Cortex of kidney (tissue), 1 donor: ENCODE measurements at places on chromosomes 12 and 14.

GRCh38 chr12:113329022-113329790 lies 5.7 kb downstream of the SLC8B1 start:
- DNase-seq: no peak

- no peak for DNase-seq
Measured at GRCh38 chr14:26866721-26867120, 268.9 kb upstream of the NOVA1 start.

DNA sequence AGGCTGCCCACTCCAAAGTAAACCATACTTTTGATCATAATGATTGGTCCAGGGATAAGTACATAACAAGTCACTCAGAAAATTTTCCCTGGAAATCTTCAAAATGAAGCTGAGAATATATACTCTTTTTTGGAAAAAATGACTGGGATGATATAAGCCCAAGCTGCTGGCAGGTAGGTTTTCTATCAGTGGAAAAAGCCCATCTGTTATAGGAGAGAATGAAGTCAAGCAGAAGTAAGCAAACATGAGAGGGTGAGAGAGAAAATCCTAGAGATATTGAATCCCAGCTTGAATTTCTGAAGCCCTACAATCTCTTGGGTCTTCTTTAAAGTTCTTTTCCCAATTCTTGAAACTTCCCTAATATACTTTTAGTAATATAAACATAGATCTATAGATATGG lies 37.3 kb upstream of the ZDHHC17 start:
- no peak for DNase-seq

- DNase-seq: no peak
Measured at GRCh38 chr14:88422919-88423650, 37.6 kb downstream of the SPATA7 start.

- DNase-seq: no peak
Measured at GRCh38 chr12:66279123-66279712, 23.1 kb upstream of the HELB start.

- no peak for DNase-seq
Measured at GRCh38 chr14:101963052-101963451, 1.3 kb upstream of the DYNC1H1 start.

DNA sequence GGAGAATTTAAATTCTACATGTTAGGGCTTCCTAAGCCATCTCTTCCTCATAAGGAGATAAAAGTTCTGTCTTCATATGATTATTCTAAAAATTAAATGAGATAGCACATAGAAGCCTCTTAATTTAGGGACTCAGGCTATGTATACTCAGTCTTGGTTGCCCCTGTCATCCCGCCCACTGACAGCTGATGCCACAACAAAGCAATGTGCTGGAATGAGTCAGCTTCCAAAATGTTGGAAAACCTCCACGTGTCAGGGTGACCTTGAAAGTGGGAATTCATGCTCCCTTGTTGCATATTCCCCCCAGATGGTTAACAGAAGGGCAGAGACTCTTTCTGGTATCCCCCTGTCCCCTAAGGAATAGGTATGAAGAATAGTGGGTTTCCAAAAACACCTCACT lies 238.0 kb upstream of the DDHD1 start:
- no peak for DNase-seq

DNA sequence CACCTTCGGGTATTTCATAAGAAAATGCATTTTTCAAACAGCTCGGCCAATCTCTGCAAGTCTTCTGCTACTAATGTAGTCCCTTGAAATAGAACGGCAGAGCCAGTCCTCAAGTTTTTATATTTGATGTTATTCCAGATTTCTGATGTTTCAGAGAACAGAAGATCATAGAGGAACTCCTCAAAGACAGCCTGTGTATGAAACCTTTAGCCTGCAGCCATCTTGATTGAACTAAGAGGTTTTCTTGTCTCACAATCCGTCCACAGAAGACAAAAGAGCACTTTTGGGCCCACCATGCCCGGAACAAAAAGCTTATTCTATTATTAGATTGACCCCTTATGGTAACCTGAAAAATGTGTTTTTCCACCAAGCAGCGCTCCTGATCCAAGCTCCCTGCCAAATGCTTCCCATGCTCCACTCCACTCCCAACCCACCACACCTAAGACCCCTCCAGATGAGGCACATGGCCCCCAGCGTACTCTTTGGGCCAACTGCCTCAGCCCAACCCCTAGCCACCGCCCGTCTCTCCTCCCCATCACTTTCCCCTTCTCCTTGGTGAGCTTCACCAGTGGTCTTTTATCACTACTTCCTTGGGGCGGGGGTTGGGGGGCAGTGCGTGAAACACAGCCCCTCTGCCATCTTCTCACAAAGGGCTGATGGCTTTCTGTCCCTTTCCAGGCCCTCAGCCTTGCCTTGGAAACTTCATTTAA lies 175.8 kb downstream of the CALM1 start:
- no peak for DNase-seq

- no peak for DNase-seq
Measured at GRCh38 chr12:49674318-49674981, 32.8 kb downstream of the FMNL3 start.

DNA sequence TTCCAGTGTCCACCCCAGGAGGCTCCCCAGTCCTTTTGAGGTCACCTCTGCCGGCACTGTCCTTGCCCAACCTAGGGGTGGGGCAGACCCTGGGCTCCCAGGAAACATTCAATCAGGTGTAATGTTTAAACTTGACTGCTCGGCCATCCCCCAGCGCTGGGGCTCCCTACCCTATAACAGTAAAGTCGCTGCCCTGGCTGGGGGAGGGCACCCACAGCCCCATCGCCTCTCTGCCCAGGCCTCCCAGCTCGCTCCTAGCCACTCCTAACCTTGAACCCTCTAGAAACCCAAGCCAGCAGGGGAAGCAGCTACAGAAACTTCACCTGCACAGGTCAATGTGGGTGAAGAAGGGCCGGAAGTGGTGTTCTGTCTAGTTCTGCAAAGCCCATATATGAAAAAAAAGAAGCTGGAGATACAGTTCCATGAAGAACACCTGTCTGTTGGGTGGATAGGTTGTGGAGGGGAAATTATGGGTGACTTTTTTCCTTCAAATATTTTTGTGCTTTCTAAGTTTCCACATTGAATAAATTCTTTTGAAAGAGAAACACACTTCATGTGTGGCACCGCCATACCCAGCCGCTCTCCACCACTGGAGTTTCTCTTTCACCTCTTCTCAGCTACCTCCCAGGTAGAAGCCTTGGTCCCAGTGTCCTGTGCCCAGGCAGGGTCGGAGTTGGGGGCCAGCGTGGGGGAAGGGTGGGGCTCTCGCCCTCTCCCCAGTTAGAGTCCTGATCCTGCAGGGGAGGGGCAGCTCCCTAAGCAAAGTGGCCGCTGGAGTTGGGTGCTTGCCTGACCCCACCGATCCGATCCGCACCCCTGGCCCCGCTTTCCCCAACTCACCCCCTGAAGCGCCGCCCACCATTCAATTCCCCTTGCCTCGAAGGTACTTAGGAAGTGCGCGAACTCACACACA lies 1.1 kb downstream of the CLMN start:
- DNase-seq: no peak

DNA sequence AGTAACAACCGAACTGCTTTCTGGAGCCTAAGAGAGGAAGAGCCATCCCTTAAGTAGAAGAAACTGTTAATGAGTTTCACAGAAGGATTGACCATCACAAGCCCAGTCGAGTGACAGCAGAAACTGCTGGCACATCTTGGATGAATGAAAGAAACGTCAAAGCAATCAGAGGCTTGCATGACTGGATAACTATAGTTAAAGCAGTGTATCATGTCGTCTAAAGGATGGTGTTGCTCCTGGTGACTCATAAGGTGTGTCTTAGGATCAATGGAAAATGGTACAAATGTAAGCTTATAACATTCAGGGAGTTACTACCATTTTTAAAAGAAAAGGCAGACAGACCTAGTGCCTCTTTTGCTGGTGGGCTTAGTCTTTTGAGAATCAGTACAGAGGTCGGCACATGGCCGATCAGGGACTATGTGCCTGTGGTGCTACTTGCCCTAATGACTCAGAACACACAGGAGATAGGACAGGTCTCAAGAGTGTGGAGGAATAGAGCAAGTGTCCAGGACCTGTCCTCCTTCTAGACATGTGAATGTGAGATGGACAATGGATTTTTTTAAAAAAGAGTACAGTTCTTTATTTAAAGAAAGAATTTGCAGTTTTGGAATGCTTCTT lies 55.7 kb downstream of the TMX1 start:
- no peak for DNase-seq

DNA sequence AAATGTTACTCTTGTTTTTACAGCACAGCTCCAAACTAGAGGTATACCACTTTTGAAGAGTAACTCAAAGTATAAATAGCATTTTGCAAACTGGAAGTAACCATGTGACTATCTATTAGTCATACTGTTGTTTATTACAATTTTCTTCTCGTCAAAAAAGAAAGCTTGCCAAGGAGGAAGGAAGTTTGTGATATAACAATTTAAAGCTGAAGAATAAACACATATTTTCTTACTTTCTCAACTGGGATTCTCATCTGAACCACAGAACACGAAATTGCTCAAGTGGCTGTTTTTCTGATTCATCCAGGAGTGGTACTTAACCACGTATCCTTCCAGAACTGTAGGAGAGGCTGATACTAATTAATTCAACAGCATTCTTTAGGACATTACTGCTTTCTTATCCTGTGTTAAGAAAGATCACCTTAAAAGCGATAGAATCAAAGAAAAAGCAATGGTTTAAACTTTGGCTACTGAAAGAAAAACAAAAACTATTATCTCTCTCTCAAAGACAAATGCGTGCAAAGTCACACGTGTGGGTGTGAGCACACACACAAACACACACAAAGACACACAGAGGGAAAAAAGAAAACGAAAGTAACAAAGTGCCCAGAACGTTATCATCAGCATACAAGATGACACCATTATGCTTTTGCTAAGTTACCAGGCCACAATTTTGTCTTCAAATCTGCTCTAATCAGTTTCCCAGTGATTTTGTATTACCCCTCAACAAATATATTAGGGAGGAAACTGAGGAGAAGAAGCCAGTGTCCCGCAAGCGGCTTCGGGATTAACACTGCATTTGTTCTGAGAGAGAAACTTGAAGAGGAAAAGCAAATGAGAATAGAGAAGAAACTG lies at the start of gene CLEC2B:
Gene CLEC2B, minus strand, starts transcription at position 48 of the 855 bp plus-strand sequence.
- no peak for DNase-seq

GRCh38 chr12:95674163-95674562 lies 116.4 kb downstream of the NTN4 start:
- DNase-seq: no peak

DNA sequence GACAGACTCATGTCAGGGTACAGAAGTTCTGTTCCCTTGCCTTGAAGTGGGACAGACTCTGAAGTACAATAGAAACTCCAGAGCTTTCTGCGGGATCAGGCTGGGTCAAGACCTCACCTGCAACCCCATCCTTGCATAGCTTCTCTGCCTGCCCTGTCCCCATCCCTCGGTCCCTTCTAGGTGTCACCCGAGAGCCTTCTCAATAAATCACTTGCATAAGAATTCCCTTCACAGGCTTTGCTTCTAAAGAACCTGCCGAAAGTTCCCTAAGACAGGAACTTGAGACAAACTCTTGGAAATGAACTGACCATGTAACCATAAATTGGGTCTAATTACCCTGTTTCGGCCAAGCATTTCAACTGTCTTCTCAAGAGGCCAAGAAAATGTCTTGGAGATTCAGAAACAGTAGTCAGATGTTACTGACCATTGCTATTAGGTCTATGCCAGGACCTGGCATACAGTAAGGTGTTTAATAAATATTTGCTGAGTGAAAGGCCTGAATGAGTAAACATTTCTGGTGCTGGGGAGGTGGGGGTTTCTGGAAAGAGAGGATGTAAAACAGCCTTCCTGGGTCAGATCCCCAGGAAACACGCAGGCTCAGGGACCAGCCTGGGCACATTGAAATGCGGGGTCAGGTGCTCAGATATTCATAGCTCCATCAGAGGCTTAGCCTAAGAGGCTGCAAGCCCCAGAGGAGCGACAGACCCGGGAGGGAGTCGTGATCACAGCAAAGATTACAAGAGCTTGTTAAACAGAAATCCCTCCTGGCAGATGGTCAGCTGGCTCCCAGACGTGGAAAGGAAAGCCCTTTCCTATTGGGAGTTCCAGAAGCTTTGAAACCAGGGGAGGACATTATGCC lies 226.2 kb upstream of the LHX5 start:
- no peak for DNase-seq

DNA sequence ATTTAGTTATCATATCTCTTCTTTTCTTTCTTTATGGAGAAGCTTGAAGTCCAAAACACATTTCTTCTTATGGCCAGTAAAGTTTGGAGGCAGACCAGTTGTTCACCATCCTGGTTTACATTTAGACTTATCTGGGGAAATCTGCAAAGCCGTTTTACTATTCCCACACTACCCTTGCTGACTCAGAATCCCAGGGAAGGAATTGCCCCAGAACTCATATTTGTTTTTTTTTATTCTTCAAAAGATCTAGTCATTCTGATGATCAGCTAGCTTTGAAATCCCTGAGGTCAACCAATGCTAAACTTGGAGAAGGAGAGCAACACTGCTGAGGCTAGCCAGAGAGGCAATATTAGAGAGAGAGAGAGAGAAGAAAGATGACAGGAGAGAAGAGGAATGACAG lies 12.3 kb upstream of the LMO3 start:
- DNase-seq: no peak

GRCh38 chr12:74741112-74741511 lies 203.5 kb downstream of the ATXN7L3B start:
- no peak for DNase-seq

GRCh38 chr12:53498235-53498630 lies 1.0 kb downstream of the MAP3K12 start:
- DNase-seq: no peak

GRCh38 chr12:29414368-29414767 lies 33.4 kb upstream of the ERGIC2 start:
- no peak for DNase-seq

GRCh38 chr12:112964067-112964670 lies 14.2 kb upstream of the OAS2 start:
- DNase-seq: no peak

DNA sequence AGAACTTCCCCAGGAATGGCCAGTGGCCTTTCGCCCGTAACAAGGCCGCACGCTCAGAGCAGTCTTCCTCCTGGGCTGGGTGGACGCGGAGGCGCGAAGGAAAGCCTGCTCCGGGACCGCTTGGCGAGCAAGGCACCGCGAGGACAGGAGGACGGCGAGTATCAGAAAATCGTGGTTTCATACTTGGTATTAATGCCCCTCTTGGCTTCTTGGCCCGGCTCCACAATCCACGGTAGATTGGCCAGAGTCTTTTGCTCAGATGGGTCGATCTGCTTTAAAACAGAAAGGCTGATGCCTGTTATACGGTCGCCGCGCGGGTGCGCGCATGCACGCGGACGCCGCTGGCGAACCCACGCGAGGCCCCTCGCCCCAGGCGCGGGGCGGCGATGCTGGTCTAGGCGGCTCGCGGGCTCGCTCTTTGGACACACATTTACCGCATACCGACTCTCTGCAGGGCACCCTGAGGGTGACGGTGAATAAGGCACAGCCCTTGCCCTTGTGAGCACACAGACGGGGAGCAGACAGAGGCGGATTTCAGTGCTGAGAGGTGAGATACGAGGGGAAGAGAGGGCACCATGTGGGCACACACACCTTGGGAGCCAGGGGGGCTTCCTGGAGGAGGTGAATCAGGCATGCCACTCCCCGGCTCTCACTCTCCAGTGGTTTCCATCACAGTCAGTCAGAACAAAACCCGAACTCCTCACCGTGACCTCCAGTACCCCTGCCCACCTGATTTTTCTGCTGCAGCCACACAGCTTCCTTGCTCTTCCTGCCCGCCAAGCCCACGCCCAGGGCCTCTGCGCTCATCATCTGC lies 100.7 kb downstream of the APAF1 start:
- no peak for DNase-seq
